DMS153 (cell line): ENCODE measurements at places on chromosomes 7 and 10.

DNA sequence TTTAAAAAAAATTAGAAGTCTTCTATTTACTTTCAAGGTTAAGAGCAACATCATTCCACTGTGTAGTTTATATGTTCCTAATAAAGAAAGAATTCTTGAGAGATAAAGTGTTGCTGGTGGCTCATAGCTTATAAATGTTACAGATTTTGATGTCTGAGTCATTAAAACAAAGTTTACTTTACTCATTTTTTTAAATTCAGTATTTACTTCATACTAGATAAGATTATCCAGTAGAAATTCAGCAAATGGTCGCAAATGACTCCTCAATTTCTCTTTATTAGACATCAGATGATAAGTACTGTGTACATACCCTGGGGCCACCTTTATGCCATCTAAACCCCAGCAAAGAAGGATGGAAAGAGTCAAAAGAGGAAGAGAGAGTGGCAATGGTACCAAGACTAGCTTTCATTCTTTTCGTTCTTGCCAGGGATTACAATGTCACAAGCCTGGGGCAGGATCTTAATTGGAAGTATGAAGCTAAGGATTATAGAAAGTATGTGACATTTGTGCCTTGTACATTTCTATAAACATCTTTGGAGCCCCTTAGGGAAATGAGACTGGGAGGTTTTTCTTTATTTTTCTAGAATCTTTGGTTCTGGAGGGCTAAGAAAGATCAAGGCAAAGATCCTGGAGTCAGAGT lies 206.1 kb downstream of the CHRM2 start:
- DNase-seq = no peak

DNA sequence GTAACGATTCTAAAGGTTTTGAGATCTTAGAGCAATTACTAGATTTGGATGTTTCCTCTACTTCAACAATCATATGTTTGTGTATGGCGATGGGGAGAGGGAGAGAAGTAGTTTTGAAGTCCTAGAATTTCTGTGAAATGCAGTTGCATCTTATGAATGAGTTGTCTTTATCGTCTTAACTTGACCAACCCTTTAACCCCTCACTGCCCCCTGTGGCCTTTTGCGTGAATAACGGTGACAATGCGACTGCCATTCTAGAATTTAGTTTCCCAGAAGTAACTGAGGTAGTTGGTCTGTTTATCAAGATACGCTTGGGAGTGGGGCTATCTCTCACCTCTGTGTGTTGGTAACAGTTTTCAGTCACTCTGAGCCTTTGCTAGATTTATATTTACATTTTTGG lies 204.6 kb downstream of the HDAC9 start:
- no peak for DNase-seq

DNA sequence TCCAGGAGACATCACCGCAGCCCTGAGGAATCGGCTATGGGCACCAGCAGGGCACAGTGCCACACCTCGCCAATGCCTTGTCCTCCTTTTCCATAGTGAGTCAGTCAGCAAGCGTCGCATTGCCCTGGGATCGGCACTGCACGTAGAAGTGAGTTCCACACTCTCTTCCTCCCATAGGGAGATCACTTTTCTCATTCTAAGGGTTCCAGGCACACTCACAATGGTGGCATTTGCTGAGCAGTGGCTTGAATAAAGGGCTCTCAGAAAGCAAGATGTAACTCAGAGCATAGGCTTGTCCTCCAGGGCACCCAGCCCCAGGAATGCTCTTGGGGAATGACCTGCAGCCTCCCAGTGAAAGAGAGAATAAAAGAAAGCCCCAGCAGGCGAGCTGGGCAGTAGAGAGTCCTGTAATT lies 1.1 kb upstream of the VIM start:
- no peak for DNase-seq

GRCh38 chr7:12623885-12624498 lies 53.5 kb downstream of the SCIN start:
- DNase-seq = peak; percentile 53

- DNase-seq = no peak
Measured at GRCh38 chr10:92969151-92969550, 91.4 kb upstream of the CYP26C1 start.

DNA sequence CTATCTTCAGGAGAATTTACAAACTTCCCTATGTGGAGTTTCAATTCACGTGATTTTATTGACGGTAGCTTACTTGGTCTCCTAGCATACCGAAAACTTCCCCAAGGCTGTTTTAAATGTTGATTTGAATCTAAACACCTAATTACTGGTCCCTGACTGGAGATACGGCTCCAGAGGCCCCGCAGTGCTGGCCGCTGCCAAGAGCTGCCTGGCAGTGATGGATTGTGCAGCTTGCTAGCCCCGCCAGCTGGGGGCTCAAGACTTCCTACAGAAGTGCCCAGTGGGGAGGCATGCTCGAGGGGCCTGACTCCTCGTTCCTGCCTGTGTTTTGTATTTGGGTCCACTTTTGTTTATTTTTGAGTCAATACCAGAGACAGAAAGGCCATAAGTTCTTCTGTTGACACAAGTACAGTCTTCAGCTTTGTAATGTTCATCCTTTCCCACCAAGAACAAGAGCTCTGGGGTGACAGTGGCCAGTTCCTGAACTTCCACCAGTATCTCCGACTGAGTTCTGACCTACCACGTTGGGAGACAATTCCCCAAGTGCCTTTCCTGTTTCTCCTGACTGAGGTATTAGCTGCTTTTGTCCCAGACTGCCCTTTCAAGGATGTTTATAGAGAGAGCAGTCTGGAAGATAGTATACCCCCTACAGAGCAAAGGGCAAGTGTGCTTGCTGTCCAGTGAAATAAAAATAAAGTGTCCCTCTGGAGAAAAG lies 80.7 kb upstream of the CXCL12 start:
- DNase-seq = no peak
